ENCODE measurements at places on chromosomes 11 and 22. TPM values are rescaled to one million over a fixed set of nuclear protein-coding genes. Genes with fewer than 3 reads are reported as not detected.

LRRC32 gene
- total RNA-seq: 0.50 TPM

GRIA4 gene
- total RNA-seq: not detected

BCO2 gene
- 0.37 TPM for total RNA-seq

TNRC6B gene
- total RNA-seq: 27.2 TPM

FIBIN gene
- not detected for total RNA-seq

UCP3 gene
- total RNA-seq: not detected

PHF21B gene
- 4.2 TPM for total RNA-seq

EXPH5 gene
- total RNA-seq: 0.71 TPM

APOA1 gene
- not detected for total RNA-seq

SCT gene
- not detected for total RNA-seq

PPFIBP2 gene
- 27.6 TPM for total RNA-seq

TSPAN18 gene
- total RNA-seq: not detected

FZD4 gene
- total RNA-seq: 1.9 TPM

P4HA3 gene
- 2.2 TPM for total RNA-seq

SCUBE1 gene
- total RNA-seq: 0.05 TPM

MRGPRF gene
- 0.11 TPM for total RNA-seq

GPHA2 gene
- not detected for total RNA-seq

OR52H1 gene
- total RNA-seq: not detected

ESAM gene
- not detected for total RNA-seq

UBQLNL gene
- not detected for total RNA-seq

CDKN1C gene
- 18.7 TPM for total RNA-seq

OR6A2 gene
- 0.05 TPM for total RNA-seq

MAPK11 gene
- total RNA-seq: 6.1 TPM

E2F8 gene
- 1.6 TPM for total RNA-seq

AIFM3 gene
- total RNA-seq: 3.9 TPM

OR6T1 gene
- total RNA-seq: not detected

STX3 gene
- total RNA-seq: 75.8 TPM

GAB4 gene
- not detected for total RNA-seq

TNNI2 gene
- total RNA-seq: not detected

MS4A4E gene
- total RNA-seq: not detected

SMTNL1 gene
- not detected for total RNA-seq

BBS1 gene
- total RNA-seq: 9.1 TPM

PHLDB1 gene
- 20.8 TPM for total RNA-seq

PARVA gene
- 12.9 TPM for total RNA-seq

LARGE1 gene
- 22.0 TPM for total RNA-seq

SAA2 gene
- not detected for total RNA-seq

CLMP gene
- total RNA-seq: not detected

PKDREJ gene
- not detected for total RNA-seq

GGTLC3 gene
- total RNA-seq: not detected

SHISAL1 gene
- total RNA-seq: 0.67 TPM

MEN1 gene
- total RNA-seq: 8.5 TPM

RDX gene
- 99.6 TPM for total RNA-seq

PAX6 gene
- 0.98 TPM for total RNA-seq

OR51B4 gene
- total RNA-seq: 9.0 TPM

LRRC75B gene
- total RNA-seq: 4.7 TPM

MALAT1 gene
- 1,846 TPM for total RNA-seq

HSPB2 gene
- not detected for total RNA-seq

CRYBA4 gene
- 0.29 TPM for total RNA-seq

ST14 gene
- total RNA-seq: not detected

MMP8 gene
- total RNA-seq: 31.6 TPM

GPR83 gene
- 0.03 TPM for total RNA-seq

KIRREL3 gene
- not detected for total RNA-seq

SMC1B gene
- total RNA-seq: 0.16 TPM

HEPACAM gene
- not detected for total RNA-seq

OR4C46 gene
- total RNA-seq: not detected

H19 gene
- 11.1 TPM for total RNA-seq

RNH1 gene
- 178 TPM for total RNA-seq

TMEM132A gene
- 35.0 TPM for total RNA-seq

EIF1AD gene
- total RNA-seq: 27.8 TPM

All from SK-MEL-5 (cell line).